LHCN-M2 (cell line): ENCODE measurements at places on chromosomes 2 and 18.

GRCh38 chr2:156147594-156148330 lies 184.8 kb downstream of the NR4A2 start:
- DNase-seq, result no peak

DNA sequence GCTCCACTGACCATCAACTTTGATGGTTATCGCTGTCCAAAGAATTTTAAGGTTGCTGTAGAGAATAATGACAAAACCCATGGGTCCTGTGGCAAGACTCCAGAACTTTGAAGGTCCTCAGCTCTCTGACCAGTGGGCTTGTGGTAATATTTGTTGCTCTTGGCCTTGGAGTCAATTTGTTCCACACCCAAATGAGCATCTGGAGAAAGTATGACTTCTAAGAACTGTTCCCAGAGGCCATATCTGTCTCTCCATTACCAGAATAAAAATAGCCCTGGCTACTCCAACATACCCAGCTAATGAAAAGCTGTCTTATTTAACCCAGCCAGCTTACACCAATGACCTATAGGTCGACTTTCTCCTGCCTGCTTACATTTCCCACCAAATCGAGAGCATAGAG lies 466.4 kb downstream of the MEIS1 start:
- DNase-seq, result no peak

- DNase-seq, result peak; percentile 47
Measured at GRCh38 chr18:37270038-37270665, 295.4 kb downstream of the CELF4 start.

GRCh38 chr2:23691106-23691470 lies 235.8 kb downstream of the ATAD2B start:
- no peak for DNase-seq

GRCh38 chr2:55922291-55922907 lies 1.2 kb downstream of the EFEMP1 start:
- DNase-seq, result no peak

GRCh38 chr2:211751848-211752247 lies 786.8 kb downstream of the ERBB4 start:
- DNase-seq, result no peak
